ENCODE measurements at places on chromosomes 16 and 17.

DNA sequence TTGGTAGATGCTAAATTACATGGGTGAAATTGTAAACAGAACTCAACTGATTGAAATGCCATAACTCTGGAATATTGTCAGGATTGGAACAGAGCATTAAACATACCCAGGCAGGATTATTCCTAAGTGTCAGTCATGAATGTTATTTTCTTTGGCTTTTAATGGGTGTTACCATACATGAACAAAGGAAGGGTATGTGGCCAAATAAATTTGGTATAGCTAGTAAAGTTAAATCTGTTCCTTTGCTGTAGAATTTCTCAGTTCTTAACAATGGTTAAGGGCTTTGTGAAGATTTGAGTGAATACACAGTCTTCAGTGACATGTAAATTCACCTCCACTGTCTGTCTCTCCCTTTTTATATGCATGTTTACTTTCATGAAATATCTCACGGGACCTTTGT is 679.5 kb upstream of the CDH8 start:
- no peak for DNase-seq

- DNase-seq, result no peak
These were observed 3.4 kb downstream of the SLC16A5 start for GRCh38 chr17:75090871-75091854.

DNA sequence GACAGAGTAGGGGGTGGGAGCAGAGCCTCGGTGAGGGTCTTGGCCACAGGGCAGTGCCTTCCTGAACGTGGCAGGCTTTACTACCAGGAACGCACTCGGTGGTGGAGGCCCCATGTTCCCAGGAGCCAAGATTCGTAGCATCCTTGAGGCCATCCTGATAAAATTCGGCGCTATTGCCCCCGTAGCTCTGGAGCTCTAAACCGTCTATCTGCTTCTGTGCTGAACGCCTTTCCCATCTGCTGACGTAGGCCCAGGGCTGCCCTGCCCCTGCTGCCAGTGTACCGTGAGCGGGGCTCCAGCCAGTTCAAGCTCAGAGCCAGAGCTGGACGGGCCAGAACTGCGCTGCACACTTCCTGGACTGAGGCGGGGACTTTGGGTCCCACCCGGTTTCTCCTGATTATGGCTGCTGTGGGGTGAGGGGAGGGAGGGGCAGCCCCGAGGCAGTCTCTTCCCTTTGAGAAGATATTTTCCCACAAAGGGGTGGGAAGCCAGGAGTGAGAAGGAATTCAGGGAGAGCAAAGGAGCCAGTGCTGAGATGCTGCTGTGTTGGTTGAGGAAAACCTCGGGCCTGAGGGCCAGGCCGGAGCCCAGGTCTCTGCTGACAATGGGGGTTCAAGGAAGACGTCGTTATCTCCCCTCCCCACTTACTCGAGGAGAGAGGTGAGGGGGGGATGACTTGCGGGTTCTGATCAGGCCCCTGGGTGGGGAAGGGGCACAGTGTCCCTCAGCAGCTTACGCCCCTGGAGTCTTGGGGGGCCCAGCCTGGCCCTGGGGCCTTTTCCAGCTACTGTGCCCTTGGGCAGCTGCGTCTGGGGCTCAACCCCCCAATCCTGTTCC is 29.4 kb downstream of the OR1D5 start:
- DNase-seq, result no peak

DNA sequence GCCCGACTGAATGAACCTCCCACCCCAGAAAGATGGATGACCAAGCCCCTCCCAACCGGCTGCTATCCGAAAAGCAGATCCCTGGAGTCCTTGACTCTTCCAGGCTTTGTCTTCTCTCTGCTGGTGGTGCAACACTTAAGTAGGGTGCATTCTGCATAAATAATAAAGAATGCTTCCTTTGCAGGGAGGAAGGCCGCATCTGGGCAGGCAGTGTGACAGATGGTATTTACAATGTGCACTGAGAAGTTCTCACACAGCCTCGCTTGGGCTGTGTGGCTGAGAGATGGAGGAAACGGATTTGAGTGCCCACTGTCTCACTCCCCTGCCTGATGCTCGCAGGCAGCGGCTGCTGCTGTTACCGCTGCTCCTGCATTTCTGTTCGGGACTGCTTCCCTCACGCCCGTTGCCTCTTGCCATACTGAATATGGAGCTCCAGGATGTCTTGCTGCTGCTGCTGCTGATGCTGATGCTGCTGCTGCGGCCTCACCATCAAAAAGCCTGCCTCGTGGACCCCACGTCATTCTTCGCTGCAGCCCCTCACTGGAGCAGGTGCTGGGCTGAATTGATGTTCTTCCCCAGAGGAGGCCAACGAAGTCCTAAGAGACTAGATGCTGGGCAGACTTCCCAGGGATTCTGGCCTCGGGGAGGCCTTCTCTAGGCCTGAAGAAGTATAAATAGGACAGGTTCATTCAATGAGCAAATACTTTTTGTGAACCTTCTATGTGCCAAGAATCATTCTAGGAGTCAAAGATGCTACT is 7.1 kb upstream of the RHBDL3 start:
- no peak for DNase-seq

- DNase-seq, result no peak
These were observed 332.2 kb upstream of the KIF2B start for GRCh38 chr17:53490447-53490968.

DNA sequence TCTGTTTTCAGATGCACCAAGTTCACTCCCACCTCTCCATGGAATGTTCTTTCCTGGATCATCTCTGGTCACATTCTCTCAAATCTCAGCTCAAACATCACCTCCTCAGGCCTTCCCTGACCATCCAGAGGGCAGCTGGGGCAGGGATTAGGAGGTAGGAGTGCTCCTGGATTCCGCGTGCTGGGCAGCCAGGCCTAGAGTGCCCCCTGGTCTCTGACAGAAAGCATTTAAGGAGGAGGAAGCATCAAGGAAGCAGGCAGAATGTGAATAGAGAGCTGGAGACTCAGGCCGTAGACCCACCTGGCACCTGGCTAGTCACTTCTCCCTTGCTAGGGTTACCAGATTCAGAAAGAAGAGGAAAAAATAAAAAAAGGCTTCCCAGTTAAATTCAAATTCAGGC is 2.5 kb upstream of the CYB561 start:
- no peak for DNase-seq

- DNase-seq, result no peak
These were observed 10.1 kb downstream of the TBC1D26 start for GRCh38 chr17:15742051-15742795.

DNA sequence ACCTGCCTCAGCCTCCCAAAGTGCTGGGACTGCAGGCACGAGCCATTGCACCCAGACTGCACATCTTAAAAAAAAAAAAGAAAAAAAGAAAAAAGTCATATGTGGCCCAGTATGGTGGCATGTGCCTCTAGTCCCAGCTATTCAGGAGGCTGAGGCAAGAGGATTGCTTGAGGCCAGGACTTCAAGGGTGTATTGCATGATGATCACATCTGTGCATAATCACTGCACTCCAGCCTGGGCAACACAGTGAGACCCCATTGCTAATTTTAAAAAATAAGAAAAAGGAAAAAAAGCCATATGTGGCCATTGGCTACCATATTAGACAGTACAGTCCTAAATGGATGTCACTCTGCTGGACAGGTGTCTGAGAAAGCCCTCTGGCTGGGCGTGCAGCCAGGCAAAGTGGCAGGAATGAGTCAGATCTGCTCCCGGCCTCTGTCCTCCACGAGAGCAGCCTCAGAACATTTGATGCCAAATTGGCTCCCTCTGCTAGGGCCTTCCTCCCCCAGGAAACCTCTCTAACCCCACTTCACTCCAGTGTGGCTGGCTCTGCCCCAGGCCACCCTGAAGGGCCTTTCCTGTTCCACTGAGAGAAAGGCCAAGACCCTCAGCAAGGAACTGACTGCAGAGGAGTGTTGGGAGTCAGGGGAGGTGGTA is 14.7 kb downstream of the CA7 start:
- DNase-seq, result no peak

- no peak for DNase-seq
These were observed 40.5 kb downstream of the FTO start for GRCh38 chr16:53744449-53744848.

DNA sequence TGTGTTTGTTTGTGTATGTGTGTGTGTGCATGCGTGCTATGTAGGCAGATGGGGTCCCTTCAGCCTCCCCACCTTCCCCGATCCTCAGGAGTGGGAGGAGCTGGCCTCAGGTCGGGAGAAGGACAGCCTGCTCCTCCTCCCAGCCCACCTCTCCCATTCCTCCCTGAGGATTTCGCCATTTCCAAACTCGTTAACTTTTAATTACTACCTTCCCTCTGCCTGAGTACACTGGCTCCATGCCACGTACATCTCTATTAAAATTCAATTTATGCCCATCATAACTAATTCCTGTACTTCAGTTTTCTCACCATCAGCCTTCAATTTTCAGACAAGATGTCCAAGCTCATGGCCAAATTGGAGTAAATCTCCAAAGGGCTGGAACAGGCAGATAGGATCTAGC is 148.6 kb downstream of the SDK2 start:
- no peak for DNase-seq

- DNase-seq, result no peak
These were observed 8.1 kb downstream of the SERPINF1 start for GRCh38 chr17:1769822-1770477.

DNA sequence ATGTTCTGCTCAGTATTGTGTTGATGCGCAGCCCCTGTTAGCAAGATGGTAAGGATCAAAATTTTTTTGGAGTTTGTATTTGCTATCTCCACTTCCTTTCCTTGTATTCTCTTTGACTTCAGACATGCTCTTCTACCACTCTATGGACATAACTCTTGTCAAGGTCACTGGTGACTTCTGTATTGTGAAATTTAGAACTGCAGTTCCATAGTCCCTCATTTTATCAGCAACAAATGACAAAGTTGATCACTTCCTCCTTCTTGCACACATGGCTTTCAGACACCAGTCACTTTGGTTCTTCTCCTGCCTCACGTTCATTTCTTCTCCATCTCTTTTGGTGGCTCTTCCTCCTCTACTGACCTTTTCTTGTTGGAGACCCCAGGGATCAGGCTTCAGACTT is 21.1 kb downstream of the COX11 start:
- no peak for DNase-seq

DNA sequence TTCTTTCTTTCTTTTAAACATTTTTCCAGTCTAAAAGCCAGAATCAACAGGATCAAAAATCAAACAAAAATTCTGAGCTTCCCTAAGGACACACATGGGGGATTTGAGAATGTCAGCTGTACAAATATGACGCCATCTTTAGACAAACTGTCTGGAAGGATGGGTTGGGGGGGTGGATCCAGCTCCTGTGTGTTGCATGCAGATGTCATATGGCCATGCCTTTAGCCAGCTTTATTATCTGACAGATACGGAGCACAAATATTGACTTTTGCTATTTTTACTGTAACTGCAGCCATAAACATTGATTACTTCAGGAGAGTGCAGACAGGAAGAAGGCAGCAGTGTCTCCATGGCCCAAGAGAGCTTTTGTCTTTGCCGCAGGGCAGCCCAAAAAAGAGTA is 279.4 kb upstream of the ELAC2 start:
- DNase-seq, result no peak

GRCh38 chr16:87698241-87698640 is 67.5 kb downstream of the KLHDC4 start:
- no peak for DNase-seq

DNA sequence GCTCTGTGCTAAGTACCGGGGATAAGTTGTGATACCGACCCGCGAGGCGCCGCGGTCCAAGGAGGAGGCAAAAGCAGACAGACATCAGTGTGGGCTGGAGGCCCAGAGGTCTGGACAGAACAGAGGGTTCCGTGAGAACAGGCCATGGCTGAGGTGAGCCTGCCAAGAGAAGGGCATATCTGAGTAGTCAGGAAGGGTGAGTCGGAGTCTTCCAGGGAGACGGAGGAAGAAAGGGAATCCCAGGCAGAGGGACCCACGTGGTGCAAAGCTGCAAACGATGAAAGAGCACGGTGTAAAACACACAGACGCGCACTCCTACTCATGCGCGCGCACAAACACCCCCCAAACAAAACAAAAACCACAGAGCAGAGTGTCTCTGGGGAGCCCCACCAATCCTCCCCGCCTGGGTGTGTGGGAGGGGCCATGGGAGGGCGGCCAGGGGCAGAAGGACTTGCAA is 18.1 kb downstream of the RHBDL3 start:
- DNase-seq, result no peak

- DNase-seq, result no peak
These were observed 23.5 kb upstream of the DHRS13 start for GRCh38 chr17:28926366-28926765.

DNA sequence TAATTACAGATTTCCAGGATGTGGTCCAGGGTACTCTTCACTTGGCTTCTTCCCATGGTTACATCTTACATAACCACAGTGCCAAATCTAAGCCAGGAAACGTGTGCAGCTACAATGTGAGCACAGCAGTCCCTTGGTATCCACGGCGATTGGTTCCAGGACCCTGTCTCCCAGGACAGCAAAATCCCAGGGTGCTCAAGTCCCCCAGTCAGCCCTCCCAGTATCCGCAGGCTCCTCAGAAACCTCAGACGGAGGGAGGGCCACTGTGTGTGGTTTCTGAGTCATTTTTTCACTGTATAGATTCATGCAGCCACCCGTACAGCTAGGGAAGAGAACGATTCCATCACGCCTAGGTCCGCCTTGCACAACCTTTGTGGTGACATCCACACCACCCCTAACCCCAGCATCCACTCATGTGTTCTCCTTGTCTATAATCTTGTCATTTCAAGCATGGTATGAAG is 11.1 kb upstream of the ATP2C2 start:
- DNase-seq, result no peak

Measured in cortex of kidney (tissue), 1 donor.